Right ventricle myocardium inferior (tissue), 1 donor: ENCODE measurements at places on chromosomes 5 and 9. TPM values are rescaled to one million over a fixed set of nuclear protein-coding genes. Genes with fewer than 3 reads are reported as not detected.

DNA sequence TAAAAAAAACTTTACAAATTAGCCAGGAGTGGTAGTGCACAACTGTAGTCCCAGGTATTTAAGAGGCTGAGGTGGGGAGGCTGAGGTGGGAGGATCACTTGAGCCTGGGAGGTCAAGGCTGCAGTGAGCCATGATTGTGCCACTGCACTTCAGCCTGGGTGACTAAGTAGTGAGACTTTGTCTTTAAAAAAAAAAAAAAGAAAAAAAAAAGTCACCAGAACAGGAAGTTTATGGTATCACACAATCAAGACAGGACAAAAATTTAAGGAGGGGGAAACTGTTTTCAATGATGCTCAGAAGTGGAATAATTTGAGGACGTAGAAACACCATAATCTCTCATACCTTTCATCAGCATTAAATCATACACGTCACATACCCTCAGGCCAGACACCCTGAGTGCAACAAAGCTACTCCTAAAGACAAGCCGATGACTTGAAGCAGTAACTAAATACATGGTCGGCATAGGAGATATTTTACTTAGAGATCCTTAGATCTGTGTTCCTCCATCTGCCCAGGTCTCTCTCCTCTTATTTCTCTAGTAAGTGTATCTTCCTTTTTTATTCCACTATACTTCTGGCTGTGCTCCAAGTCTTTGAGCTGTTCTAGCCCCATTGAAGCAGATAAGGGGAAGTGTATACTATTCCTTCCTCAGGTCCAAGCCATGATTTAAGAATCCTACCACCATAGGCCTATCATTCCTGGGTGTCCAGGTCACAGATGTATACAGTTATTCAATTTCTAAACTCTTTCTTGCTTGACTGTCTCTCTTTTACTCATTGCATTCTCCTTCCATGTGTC lies 91.3 kb upstream of the APC start:
- DNase-seq = no peak

- no peak for DNase-seq
Measured at GRCh38 chr9:110583237-110583636, 3.7 kb upstream of the SVEP1 start.

DNA sequence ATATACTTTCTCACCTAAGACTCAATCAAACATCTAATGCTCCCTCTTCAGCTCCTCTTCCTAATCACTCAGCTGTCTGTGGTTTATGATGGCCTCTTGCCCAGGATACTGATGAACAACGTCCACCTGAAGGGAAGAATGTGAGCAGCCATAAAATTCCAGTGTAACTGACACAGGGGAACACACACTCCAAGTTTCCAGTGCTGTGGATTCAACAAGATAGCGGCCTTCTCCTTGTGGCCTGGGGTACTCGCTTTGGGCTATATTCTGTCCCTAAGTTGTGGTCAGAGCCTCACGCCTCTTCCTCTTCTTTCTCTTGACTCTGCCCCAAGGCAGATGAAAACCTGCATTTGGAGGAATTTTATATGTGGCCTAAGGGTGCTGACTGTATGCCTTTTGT lies 11.7 kb downstream of the B4GALT1 start:
- no peak for DNase-seq

DNA sequence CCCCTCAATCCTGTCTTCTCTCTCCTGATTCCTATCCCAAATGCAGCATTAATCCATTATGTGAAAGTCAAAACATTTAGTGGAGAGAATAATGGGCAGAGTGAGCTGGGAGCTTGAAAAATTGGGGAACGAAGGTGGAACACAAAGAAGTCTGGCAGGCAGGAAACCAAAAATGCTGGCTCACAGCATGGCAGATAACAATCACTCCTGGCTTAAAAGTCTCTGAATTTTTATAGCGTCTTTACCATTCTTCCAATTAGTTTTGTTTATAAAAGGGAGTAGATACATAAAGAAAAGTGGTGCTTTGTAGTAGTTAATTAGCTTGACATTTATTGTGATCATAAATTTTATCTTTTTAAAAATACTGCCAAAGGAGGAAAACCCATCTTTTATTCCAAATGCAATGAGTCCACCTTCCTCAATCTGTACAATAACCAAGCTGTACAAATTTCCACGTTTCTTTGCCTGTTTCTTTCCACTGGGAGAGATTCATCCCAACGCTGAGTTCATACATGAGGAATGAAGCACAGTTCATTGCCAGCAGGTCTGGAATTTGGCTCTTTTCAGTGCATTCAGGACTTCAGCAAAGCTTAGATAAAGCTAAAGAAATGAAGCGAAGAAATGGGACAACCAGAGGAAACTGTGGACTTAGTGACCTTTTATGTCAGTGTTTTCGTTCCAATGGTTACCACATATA lies 174.7 kb downstream of the HMHB1 start:
- DNase-seq = no peak

Gene FBXO38
- total RNA-seq = 32.8 TPM

GRCh38 chr9:135813671-135814290 lies 93.6 kb downstream of the CAMSAP1 start:
- DNase-seq = peak; percentile 37
